Karpas-422 (cell line): ENCODE measurements at places on chromosomes 7 and 10. TPM values are rescaled to one million over a fixed set of nuclear protein-coding genes. Genes with fewer than 3 reads are reported as not detected.

- H3K4me3 ChIP-seq: no peak overlapping the region
- H3K27ac ChIP-seq: no peak overlapping the region
- H3K36me3 ChIP-seq: no peaks in the 10 kb centered on the region
These were observed 15.4 kb upstream of the PRF1 start for GRCh38 chr10:70617798-70618568.

Gene AOC1
- total RNA-seq: not detected in 2 replicates

Gene ASAH2
- 8.7 and 20.0 TPM in 2 replicates for total RNA-seq

GRCh38 chr7:27157702-27158431 lies 1.4 kb upstream of the HOXA7 start:
- H3K36me3 ChIP-seq: no peaks in the 10 kb centered on the region
- no peak for DNase-seq
- H3K4me3 ChIP-seq: no peak overlapping the region
- peaks cover 48% of the 10 kb centered on the region for H3K4me1 ChIP-seq
- no peak overlapping the region for H3K27ac ChIP-seq
- H3K27me3 ChIP-seq: no peaks in the 10 kb centered on the region

Gene PLAU
- total RNA-seq: 3.2 and 6.3 TPM in 2 replicates

- H3K36me3 ChIP-seq: no peaks in the 10 kb centered on the region
- H3K27ac ChIP-seq: no peak overlapping the region
- H3K4me3 ChIP-seq: no peak overlapping the region
These were observed 37.4 kb upstream of the EEPD1 start for GRCh38 chr7:36115448-36116321.

DNA sequence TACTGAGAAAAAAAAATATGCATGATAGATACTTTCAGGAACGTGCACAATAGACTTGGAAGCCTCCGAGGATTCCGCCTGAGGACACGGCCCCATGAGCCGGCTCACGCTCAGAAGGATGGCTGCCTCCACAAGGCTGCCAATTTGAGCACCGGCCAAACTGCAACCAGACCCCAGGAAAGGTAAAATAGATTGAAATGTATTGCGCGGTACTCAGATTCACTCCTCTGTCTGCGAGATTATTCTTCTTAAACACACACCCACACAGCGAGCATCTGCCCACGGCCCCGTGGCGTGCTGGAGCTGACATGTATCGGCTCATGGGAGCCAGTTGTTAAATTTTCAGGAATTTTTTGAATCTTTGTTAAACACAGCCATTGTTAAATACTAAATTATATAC lies 653.2 kb upstream of the MKI67 start:
- no peak overlapping the region for H3K4me3 ChIP-seq
- DNase-seq: no peak
- no peaks in the 10 kb centered on the region for H3K4me1 ChIP-seq
- no peaks in the 10 kb centered on the region for H3K27me3 ChIP-seq

GRCh38 chr10:24759672-24760071 lies 36.0 kb upstream of the ARHGAP21 start:
- H3K27ac ChIP-seq: no peak overlapping the region
- no peak overlapping the region for H3K4me3 ChIP-seq
- H3K4me1 ChIP-seq: no peaks in the 10 kb centered on the region
- no peaks in the 10 kb centered on the region for H3K36me3 ChIP-seq

Gene CHAT
- total RNA-seq: not detected in 2 replicates

DNA sequence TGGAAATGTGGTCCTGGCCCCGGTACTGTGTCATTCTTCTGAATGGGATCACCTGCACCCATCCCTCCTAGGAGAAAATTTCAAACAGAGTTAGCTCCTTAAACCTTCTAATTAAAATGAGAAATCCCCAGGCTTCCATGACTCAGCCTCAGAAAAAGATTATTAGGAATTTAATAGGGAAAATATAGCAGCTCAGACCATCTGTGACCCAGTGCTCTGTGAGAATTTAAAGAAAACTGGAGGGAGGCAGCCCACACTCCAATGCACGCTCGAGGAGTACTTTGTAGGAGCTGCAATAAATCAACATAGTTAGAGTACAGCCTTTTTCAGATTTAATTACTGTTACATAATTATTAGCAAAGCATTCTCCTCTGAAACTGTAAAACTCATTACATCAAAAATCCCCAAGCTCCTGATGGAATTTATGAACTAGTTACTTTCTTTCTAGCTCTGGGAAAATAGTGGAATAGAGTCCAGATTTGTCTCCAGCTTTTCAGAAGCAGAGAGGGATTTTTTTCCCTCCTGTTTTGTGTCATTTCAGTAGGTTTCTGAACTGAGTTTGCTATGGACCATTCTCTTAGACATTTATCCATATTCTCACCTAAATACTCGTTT lies 30.1 kb downstream of the NEUROD6 start:
- no peaks in the 10 kb centered on the region for H3K4me1 ChIP-seq
- H3K27me3 ChIP-seq: no peaks in the 10 kb centered on the region
- H3K4me3 ChIP-seq: no peak overlapping the region
- no peaks in the 10 kb centered on the region for H3K36me3 ChIP-seq

DNA sequence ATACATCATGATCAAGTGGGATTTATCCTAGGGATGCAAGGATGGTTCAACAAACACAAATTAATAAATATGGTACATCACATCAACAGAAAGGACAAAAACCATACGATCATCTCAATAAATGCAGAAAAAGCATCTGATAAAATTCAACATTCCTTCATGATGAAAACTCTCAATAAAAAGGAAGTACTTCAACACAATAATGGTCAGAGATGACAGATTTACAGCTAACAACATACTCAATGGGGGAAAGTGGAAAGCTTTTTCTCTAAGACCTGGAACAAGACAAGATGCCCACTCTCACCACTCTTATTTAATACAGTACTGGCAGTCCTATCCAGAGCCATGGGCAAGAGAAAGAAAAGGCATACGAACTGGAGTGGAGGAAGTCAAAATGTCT lies 39.9 kb upstream of the PRR15 start:
- 0 out of 2 replicates have a peak, but pooled peaks cover 4% of the 10 kb centered on the region for H3K27me3 ChIP-seq
- no peaks in the 10 kb centered on the region for H3K4me1 ChIP-seq
- DNase-seq: no peak
- H3K4me3 ChIP-seq: no peak overlapping the region

GRCh38 chr10:132452216-132452650 lies 55.2 kb downstream of the PWWP2B start:
- peaks cover 24% of the 10 kb centered on the region for H3K4me1 ChIP-seq
- no peaks in the 10 kb centered on the region for H3K36me3 ChIP-seq
- H3K4me3 ChIP-seq: no peak overlapping the region
- H3K27ac ChIP-seq: no peak overlapping the region

Gene CALHM1
- total RNA-seq: 0.30 and 0.61 TPM in 2 replicates

DNA sequence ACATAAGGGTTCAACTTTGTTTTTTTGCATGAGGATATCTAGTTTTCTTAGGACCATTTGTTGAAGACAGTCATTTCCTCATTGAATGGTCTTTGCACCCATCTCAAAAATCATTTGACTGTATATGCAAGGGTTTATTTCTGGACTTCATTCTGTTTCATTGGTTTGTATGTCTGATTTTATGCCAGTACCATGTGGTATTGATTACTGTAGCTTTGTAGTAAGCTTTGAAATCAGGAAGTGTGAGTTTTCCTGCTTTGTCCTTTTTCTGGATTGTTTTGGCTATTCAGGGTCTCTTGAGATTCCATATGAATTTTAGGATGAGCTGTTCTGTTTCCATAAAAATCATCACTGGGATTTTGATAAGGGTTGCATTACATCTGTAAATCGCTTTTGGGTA lies 63.9 kb downstream of the SND1 start:
- DNase-seq: no peak
- H3K4me1 ChIP-seq: peaks cover 14% of the 10 kb centered on the region
- H3K36me3 ChIP-seq: peaks cover 57% of the 10 kb centered on the region
- no peaks in the 10 kb centered on the region for H3K27me3 ChIP-seq
- no peak overlapping the region for H3K4me3 ChIP-seq

Gene HTR5A
- total RNA-seq: not detected in 2 replicates

Gene LCOR
- total RNA-seq: 13.1 and 24.3 TPM in 2 replicates

GRCh38 chr7:80722616-80723195 lies 84.3 kb downstream of the CD36 start:
- H3K27ac ChIP-seq: no peak overlapping the region
- no peaks in the 10 kb centered on the region for H3K27me3 ChIP-seq
- H3K36me3 ChIP-seq: no peaks in the 10 kb centered on the region
- DNase-seq: no peak

GRCh38 chr7:85130702-85131101 lies 56.2 kb downstream of the SEMA3D start:
- no peaks in the 10 kb centered on the region for H3K4me1 ChIP-seq
- H3K27me3 ChIP-seq: no peaks in the 10 kb centered on the region
- no peak for DNase-seq
- H3K4me3 ChIP-seq: no peak overlapping the region

Gene PSMC2
- 69.4 and 107 TPM in 2 replicates for total RNA-seq

DNA sequence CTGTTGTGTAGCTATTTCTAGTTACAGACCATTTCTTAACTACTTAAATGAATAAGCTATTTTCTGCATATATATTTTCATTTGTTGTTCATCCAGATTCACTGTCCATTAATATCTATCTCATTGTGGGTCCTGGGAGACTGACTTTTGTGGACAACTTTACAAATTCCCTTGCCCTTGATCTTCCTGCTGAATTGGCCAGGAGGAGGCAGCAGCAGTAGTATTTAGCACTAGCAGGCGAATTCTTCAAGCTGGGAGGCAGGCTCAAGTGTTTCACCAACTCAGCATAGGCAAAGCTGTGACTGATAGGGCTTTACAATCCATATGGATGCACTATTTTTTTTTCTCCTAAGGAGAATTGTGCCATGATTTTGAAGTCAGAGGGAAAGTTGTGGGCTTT lies 461.0 kb upstream of the NRG3 start:
- no peak for DNase-seq
- no peaks in the 10 kb centered on the region for H3K4me1 ChIP-seq
- no peak overlapping the region for H3K27ac ChIP-seq

Gene NPTX2
- total RNA-seq: not detected in 2 replicates

- no peak overlapping the region for H3K4me3 ChIP-seq
- H3K27ac ChIP-seq: no peak overlapping the region
- no peak for DNase-seq
- H3K4me1 ChIP-seq: no peaks in the 10 kb centered on the region
- no peaks in the 10 kb centered on the region for H3K27me3 ChIP-seq
These were observed 61.9 kb downstream of the FOXL3 start for GRCh38 chr7:351681-352480.

DNA sequence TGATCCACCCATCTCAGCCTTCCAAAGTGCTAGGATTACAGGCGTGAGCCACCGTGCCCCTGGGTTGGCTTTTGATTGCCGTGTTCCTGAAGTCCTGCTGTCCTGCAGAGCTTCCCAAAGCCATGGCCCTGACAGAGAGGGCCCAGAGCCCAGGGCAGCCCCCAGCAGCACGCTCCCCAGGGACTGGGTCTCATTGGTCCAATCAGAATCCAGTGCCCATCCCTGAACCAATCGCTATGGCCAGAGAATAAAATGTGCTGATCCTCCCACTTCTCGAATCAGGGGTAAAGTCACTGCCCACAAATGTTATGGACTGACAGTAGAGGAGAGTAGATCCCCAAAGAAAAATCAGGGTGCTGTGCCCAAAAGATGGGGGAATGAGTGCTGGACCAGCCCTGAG lies 5.0 kb upstream of the C10orf105 start:
- no peak for DNase-seq
- H3K4me1 ChIP-seq: peaks cover 51% of the 10 kb centered on the region
- H3K27me3 ChIP-seq: no peaks in the 10 kb centered on the region
- H3K27ac ChIP-seq: no peak overlapping the region
- no peaks in the 10 kb centered on the region for H3K36me3 ChIP-seq

Gene SLC26A5
- total RNA-seq: not detected in 2 replicates

DNA sequence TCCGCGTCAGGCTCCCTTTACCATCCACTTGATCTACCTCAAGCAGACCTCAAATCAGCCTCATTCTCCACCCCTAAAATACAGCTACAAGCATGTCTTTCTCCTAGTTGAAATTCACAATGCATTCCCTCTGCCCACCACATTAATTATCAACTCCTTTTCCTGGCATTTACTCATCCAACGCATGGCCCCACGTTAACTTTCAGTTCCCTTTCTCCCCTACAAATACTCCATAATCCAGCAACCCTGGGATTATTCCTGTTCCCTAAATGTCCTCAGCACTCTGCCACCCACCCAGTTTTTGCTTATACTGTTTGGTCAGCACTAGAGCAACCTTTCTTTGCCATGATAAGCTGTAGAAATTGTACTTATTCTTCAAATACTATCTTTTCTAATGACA lies 5.7 kb upstream of the VIM start:
- no peak overlapping the region for H3K27ac ChIP-seq
- H3K4me1 ChIP-seq: peaks cover 5% of the 10 kb centered on the region
- no peak for DNase-seq
- H3K27me3 ChIP-seq: no peaks in the 10 kb centered on the region

- H3K4me3 ChIP-seq: no peak overlapping the region
- no peaks in the 10 kb centered on the region for H3K27me3 ChIP-seq
- peaks cover 7% of the 10 kb centered on the region for H3K4me1 ChIP-seq
- H3K27ac ChIP-seq: no peak overlapping the region
These were observed 212.4 kb downstream of the ELFN1 start for GRCh38 chr7:1882451-1882850.

DNA sequence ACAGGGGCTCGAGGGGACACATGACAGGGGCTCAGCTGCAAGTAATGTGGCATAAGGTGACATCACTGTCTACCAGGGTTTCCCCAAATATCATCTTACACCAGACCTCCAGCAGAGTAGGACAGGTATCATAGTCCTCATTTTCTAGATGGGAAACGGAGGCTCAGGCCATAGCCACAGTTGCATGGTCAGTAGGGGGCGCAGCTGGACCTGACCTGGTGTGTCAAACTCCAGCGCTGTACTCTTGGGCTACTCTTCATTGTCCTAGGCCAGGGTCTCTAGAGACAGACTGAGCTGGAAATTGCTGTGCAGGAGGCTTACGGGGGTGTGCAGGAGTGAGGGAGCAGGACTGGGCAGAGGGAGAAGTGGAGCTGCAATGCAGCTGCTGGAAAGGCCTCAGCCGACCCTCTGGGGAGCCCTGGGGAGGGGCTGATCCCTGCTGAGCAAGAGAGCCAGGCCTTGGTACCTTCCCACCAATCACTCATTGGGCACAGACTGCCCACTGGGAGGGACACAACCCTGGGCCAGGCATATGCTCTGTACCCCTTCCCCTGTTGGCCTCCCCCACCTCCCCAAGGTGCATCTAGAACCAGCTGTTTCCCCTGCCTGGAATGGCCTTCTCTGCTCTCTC lies 89.9 kb downstream of the CDH23 start:
- H3K4me1 ChIP-seq: no peaks in the 10 kb centered on the region
- H3K4me3 ChIP-seq: no peak overlapping the region
- no peak overlapping the region for H3K27ac ChIP-seq
- H3K27me3 ChIP-seq: no peaks in the 10 kb centered on the region

DNA sequence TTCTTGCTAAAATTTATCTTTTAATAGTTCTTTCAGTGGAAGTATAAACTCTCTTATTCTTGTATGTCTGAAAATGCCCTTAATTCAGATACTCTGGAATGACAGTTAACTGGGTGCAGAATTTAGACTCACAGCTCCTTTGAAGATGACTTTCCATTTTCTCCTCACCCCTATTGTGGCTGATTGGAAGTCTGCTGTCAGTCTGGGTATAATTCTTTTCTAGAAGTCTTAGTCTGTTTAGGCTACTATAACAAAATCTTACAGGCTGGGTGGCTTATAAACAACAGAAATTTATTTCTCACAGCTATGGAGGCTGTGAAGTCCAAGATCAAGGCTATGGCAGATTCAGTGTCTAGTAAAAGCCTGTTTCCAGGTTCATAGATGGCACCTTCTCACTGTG lies 145.2 kb upstream of the GDF10 start:
- no peaks in the 10 kb centered on the region for H3K27me3 ChIP-seq
- H3K36me3 ChIP-seq: no peaks in the 10 kb centered on the region
- DNase-seq: no peak
- H3K4me3 ChIP-seq: no peak overlapping the region
- H3K4me1 ChIP-seq: no peaks in the 10 kb centered on the region

Gene HHEX
- 71.7 and 84.2 TPM in 2 replicates for total RNA-seq

Gene TWIST1
- total RNA-seq: not detected in 2 replicates

- DNase-seq: no peak
- H3K36me3 ChIP-seq: no peaks in the 10 kb centered on the region
- peaks cover 5% of the 10 kb centered on the region for H3K4me1 ChIP-seq
- H3K27me3 ChIP-seq: no peaks in the 10 kb centered on the region
These were observed 55.9 kb upstream of the MXI1 start for GRCh38 chr10:110151467-110151866.
